ENCODE measurements at places on chromosomes 1 and 21. TPM values are rescaled to one million over a fixed set of nuclear protein-coding genes. Genes with fewer than 3 reads are reported as not detected.
A peak's percentile ranks its signal among the peaks of the same experiment; 100 is the strongest.

- H3K4me1 ChIP-seq, result peaks cover 8% of the 10 kb centered on the region
- H3K27me3 ChIP-seq, result no peaks in the 10 kb centered on the region
- H3K36me3 ChIP-seq, result no peaks in the 10 kb centered on the region
Measured at GRCh38 chr1:222071387-222071786, 329.5 kb upstream of the DUSP10 start.

GRCh38 chr1:104780470-104781078 lies 1030.9 kb downstream of the AMY1C start:
- no peak overlapping the region for H3K27ac ChIP-seq
- H3K36me3 ChIP-seq, result no peaks in the 10 kb centered on the region
- H3K4me3 ChIP-seq, result no peak overlapping the region
- no peaks in the 10 kb centered on the region for H3K27me3 ChIP-seq

DNA sequence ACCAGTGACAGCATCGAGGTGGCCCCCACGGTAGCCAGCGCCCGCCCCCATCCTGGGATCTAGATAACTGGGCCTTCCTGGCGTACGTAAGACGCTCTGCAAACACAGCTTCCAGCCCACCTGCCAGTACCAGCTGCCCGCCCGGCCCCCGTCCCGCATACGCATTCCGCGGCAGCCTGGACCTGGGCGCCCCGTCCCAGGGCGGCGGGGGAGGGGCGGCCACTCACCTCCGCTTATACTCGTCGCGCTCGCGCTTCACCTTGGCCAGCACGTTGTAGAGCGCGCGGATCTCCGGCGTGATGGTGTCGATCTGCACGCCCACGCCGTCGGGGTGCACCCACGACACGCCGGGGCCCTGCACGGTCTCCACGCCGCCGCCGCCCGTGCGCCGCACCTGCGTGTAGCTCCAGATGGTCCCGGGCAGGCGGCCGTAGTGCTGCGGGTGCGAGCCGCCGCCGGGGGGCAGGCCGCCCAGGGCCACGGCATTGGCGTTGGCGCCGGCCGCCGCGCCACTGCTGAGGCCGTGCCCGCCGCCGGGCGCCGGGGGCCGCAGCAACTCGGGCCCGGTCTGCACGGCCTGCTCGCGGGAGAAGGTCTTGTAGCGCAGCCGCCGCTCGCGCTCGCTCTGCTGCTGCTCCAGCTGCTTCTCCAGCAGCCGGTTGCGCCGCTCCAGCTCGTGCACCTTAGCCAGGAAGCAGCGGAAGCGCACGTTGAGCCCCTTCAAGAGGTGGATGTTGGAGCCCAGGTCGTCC lies 859 bp downstream of the IFFO2 start:
- no peak overlapping the region for H3K27ac ChIP-seq
- no peaks in the 10 kb centered on the region for H3K36me3 ChIP-seq
- peak overlapping the region; percentile 83 for H3K4me3 ChIP-seq
- H3K27me3 ChIP-seq, result no peaks in the 10 kb centered on the region

P3H1 gene
- total RNA-seq, result 49.0 TPM

ACTL8 gene
- not detected for total RNA-seq

CAMK2N1 gene
- 32.5 TPM for total RNA-seq
